Activated CD4-positive, alpha-beta memory T cell treated with anti-CD3 and anti-CD28 coated beads, Interleukin-2, amount 10 ng/mL, durations not matched to agents 7 days and 5 days (primary cell): ENCODE measurements at places on chromosomes 3 and 15. TPM values are rescaled to one million over a fixed set of nuclear protein-coding genes. Genes with fewer than 3 reads are reported as not detected.

- DNase-seq = no peak
These were observed 177.3 kb downstream of the NFKBIZ start for GRCh38 chr3:102026656-102027055.

GRCh38 chr3:26091096-26091495, 301.2 kb downstream of the OXSM start:
- DNase-seq = no peak

GRCh38 chr3:94481226-94481898, 418.5 kb downstream of the NSUN3 start:
- no peak for DNase-seq

- DNase-seq = no peak
These were observed 1039.8 kb upstream of the SEMA6D start for GRCh38 chr15:46677491-46677890.

- DNase-seq = no peak
These were observed 7.1 kb upstream of the CPOX start for GRCh38 chr3:98600412-98601095.

DNA sequence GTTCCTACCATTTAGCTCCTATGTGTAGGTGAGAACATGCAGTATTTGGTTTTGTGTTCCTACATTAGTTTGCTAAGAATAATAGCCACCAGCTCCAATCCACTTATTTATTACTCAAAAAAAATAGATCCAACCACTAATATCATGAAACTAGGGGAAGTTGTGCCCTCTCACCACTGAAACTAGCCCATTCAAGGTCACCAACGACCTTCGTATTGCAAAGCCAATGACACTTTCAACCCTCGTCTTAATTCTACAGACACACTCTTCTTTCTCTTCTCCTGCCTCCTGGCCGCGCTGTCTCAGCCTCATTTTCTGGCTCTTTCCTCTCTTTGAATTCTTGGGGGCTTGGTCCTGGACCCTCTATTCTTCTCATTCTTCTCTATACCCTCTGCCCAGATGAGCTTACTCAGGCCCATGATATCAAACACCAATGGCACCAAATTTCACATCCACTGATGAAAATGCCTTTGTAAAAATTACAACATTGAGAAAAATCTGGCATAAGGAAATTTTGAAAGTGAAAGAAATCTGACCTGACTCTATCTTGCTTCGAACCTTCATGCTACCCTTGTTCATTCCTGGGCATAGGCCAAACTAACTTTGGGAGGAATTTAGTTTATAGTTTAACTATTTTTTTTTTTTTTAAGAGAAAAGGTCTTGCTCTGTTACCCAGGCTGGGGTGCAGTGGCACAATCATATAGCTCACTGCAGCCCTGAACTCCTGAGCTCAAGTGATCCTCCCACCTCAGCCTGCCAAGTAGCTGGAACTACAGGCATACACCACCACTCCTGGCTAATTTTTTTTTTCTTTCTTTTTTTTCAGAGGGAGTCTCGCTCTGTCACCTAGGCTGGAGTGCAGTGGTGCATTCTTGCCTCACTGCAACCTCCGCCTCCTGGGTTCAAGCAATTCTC, 25.4 kb upstream of the LIMD1 start:
- no peak for DNase-seq

- DNase-seq = no peak
These were observed 24.7 kb upstream of the SCAANT1 start for GRCh38 chr3:63936925-63937324.

- no peak for DNase-seq
These were observed 49.4 kb upstream of the FLNB start for GRCh38 chr3:57958642-57959422.

DNA sequence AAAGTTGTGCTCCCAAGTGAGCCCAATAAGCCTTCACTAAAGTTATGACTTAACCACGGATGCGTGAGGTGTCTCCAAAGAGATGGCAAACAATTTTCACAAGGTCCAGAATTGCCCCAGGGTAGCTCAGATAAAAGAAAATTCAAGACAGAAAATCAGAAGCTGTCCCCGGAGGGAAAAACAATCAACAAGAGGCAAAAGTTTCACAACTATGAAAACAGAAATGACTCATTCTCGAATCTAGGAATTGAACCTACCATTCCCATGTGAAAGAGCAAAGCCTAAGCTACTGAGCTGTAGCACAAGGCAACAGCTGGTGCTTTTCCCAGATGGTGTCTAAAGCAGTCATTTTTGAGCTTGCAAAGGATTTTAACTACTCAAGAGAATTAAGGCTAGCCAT, 33.5 kb upstream of the MKRN3 start:
- DNase-seq = no peak

LRRN1 gene
- 0.10 TPM for total RNA-seq
